Mesothelial cell of epicardium (in vitro differentiated cells): ENCODE measurements at places on chromosomes 16 and 17.
A peak's percentile ranks its signal among the peaks of the same experiment; 100 is the strongest.

GRCh38 chr17:38881600-38882191, 11.8 kb downstream of the LASP1 start:
- DNase-seq = peak; percentile 69

- no peak for DNase-seq
These were observed 4.3 kb downstream of the SDK2 start for GRCh38 chr17:73639932-73640331.

GRCh38 chr17:36941265-36942010, 4.2 kb downstream of the LHX1 start:
- no peak for DNase-seq

- DNase-seq = no peak
These were observed 3.5 kb upstream of the YPEL2 start for GRCh38 chr17:59327981-59328290.

DNA sequence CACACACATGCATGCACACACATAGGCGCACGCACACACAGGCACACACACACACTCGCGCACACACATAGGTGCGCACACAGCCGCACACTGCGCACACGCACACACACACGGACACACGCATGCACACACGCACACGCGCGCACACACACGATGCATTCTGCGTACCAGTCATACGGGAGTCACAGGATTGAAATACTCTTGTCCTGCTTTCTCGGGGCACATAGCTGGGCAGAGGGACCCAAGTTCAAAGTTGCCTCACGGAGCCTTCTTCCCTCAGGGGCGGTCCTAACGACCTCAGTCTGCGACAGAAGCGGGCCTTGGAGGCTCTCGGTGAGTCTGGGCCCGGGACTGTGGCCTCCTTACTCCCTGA, 56.0 kb downstream of the MRM1 start:
- no peak for DNase-seq

GRCh38 chr16:72474501-72475123, 302.7 kb upstream of the PMFBP1 start:
- DNase-seq = no peak

GRCh38 chr16:11303405-11304138, 22.4 kb upstream of the PRM1 start:
- peak; percentile 58 for DNase-seq

DNA sequence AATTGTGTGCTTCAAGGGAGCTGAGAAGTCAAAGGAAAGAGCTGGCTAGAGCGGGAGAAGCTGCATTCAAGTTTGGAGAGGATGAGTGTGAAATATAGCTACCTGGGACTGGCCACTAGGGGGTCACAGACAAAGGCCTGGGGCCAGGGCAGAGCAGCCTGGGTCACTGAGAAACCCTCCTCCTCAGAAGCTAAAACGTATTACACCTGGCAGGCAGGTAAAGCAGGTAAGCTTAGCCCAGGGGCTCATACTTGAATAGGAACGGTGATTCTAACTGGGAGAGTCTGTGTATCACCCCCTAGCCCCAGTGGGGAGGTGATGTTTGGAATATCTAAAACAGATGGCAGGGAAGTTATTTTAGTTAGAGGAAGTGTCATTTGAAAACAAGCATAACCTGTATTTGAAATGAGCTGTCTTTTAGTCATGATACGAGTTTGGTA, 6.8 kb downstream of the KRT37 start:
- DNase-seq = no peak

DNA sequence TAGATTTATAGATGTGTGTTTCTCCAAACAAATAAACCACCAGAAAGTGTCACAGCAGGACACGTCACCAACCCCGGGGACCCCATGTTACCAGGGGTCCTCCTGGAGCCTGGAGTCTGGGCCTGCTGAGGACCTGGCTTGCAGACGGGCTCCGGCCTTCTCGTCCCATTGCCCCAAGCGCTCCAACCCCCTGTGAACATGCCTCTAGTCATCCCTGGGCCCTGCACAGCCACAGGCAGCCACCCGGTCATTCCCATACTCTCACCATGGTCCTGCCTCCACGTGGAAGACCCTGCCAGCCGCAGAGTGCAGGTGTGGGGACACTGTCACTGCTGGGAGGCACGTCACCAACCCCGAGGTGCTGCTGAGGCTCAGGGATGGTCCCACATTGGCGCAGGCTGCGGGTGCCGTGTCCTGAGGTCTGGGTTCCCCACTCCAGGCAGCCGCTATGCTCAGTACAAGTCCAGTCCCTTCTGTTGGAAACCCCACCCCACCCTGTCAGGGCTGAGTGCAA, 4.5 kb downstream of the SECTM1 start:
- no peak for DNase-seq

GRCh38 chr17:73548620-73549311, 95.5 kb downstream of the SDK2 start:
- no peak for DNase-seq

DNA sequence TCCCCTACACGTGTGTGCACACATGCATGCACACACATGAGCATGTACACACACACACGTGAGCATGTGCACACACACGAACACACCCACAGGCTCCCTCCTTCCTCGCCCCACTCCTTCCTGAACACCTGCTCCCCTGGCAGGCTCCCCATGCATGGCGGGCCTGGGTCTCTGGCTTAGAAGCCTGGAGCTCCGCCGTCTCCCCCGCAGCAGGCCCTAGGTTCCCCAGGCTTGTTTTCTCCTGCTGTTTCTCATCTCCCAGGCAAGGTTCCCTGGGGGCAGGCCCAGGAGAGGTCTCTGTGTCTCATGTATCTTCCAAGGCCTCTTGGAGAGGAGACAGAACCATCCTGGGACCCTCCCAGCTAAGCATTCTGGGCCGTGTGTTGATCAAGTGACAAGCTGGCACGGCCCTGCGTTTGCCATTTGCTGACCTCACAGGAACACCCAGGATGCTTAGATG, 202.3 kb upstream of the CIBAR2 start:
- DNase-seq = no peak

- peak; percentile 76 for DNase-seq
These were observed at the start of gene PRKCA for GRCh38 chr17:66301864-66302741. Gene PRKCA (plus strand): TSS chr17:66302613.

DNA sequence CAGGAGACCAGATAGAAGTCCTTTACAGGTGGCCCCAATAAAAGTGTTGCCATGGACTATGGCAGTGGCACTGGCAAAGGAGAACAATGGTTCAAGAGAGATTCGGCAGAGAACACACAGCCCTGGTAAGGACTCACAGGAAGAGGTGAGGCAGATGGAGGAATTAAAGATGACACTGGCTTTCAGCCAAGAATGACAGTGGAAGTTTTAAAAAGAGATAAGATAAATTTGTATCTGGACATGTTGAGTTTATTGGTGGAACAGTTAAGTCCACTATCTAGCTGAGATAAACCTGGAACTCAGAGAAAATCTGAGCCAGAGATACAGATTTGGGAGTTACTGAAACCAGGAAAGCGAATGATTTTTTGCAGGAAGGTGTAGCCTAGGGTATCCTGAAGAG, 20.1 kb downstream of the CMC2 start:
- no peak for DNase-seq

DNA sequence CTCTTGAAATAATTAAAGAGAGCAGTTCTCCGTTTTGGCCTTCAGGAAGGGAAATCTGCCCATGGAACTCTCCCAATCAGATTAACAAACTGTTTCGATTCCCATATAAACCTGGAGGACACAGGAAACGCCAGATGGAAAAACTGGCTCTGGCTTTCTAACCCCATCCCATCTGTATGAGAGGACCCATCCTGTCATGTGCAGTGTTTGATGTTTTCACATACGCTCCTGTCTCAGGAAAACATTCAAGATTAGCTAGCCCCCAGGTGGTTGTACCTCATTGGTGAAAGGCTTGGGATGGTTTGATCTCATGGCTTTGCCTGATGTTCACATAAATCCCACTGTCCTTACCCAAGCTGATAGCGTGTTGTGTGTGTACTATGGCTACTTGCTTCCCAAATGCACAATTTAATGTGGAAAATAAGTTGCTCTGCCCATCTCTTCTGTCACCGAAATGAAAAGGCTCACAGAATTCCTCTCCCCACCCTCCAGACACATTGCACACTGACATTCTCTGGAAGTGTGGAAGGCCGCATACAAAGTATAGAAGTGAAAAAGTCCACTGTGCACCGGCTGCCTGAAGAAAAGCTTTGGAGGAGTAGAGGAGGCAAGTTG, 18.2 kb upstream of the ERN1 start:
- DNase-seq = no peak

- DNase-seq = no peak
These were observed 161.2 kb upstream of the IRX3 start for GRCh38 chr16:54447576-54448440.

DNA sequence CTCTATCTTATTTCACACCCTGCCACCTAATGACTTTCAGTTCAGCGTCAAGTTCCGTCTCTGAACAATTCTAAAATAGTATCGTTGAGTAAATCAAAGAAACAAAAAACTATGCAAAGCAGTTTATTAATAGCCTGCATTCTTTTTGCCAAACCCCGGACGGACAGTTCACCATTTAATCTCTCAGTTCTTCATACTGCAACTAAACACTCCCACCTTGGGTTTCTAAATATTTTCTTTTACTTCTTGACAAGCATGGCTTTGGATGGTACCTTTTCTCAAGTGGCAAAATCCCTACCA, 1.2 kb downstream of the MYH11 start:
- DNase-seq = no peak

DNA sequence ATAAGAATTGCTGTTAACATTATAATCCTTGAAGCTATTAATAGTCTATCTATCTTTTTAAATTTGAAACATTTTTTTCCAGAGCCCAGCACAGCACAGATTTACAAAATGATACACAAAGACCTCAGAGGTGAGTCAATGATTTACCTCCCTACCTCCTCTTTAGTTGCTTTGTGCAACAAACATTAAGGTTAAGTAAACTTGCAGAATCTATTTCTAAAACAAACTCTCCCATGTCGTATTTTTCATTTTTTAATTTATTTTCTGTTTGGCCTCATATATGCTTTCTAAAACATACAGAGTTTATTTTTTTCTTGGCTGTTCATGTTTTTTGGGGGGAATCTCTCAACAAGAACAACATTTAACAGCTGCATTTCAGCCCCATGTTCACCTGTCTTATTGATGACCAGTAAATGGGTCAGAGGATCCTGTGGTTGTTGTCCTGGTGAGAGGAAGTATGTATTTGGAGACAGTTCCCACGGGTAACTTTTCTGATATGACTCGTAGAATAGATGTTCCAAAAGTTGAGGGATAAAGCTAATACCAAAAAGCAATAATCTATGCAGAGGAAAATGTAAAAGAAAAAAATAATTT, 42.6 kb downstream of the ABCA9 start:
- no peak for DNase-seq

DNA sequence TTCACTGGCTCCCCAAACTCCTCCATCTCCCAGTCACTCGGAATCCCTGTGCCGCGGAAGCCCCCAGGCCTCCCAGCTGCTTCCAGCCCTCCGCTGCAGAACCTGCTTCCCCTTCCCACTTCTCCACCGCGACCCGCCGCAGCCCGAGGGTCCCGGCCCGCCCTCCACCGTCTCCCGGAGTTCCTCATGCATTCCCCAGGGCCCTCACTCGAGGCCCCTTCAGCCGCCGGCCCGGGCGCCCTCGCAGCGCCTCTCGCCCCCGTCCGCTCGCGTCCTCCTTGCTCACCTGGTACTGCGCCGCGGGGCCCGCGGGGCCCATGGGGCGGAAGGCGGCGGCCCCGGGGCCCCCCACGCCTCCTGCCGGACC, 329 bp downstream of the SMARCD2 start:
- DNase-seq = no peak

DNA sequence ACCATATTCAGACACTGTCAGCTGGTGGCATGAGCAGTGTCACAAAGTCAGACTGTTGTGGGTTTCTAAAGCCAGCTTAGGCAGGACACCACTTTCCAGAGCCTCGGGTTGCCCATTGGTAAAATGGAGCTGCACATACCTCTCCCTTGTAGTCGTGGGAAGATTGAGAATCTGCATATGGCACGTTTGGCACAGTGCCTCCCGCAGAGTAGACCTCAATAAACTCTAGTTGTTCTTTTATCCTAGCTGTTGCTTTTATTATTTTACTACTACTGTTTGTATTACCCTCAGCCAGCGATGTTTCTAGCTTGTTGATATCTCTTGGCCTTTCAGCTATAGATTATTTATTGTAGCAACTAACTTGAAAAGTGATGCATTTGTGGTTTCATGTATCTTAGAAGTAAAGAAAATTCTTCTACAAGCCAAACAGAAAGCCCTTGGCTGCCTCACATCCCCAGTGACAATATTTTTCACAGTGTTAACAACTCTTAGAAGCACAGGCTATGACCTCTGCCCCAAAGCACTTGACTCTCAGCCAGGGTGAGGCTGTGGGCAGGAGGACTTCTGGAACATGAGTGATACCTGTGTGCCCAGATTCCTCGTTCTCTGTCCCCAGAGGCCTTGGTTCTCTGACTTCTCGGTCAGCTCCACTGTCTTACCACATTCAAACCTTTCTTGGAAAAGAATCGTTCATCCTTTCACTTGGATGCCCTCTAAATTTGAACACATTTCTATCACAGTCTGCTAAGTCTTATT, 351.6 kb downstream of the SNX29 start:
- no peak for DNase-seq

GRCh38 chr16:55530316-55530856, 21.5 kb downstream of the LPCAT2 start:
- DNase-seq = no peak

- no peak for DNase-seq
These were observed 1.6 kb downstream of the RANGRF start for GRCh38 chr17:8290043-8290442.

GRCh38 chr16:71217506-71217905, 13.0 kb downstream of the HYDIN start:
- no peak for DNase-seq
